ENCODE measurements at places on chromosomes 11 and 22.

GRCh38 chr11:132620423-132620822 lies 911.9 kb downstream of the OPCML start:
- no peak for DNase-seq
- H3K36me3 ChIP-seq: no peaks in the 10 kb centered on the region
- no peaks in the 10 kb centered on the region for H3K27me3 ChIP-seq
- H3K4me1 ChIP-seq: peaks cover 16% of the 10 kb centered on the region
- H3K27ac ChIP-seq: no peak overlapping the region

DNA sequence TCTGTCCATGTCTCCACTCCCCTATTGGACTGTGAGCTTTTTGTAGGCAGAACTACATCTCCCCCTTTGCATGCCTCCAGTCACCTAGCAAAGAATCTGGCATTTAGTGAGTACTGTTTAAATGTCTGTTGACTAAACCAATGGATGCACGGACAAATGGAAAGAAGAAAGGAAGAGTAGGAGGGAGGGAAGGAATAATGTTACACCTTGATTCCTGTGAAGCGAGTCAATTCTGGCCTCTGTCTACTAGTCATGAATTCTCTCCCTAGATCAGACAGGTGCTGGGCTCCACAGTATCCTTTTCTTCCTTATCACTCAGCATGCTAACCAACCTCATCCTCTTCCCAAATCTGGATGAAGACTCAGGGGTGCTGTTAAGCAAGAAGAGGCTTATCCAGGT lies 33.6 kb downstream of the GALNT18 start:
- H3K4me1 ChIP-seq: peaks cover 64% of the 10 kb centered on the region
- no peak for DNase-seq
- H3K36me3 ChIP-seq: no peaks in the 10 kb centered on the region
- H3K4me3 ChIP-seq: no peak overlapping the region
- peak overlapping the region; percentile 76 for H3K27ac ChIP-seq
- no peaks in the 10 kb centered on the region for H3K27me3 ChIP-seq

GRCh38 chr11:113773092-113773415 lies 438 bp downstream of the ZW10 start:
- peaks cover 23% of the 10 kb centered on the region for H3K4me1 ChIP-seq
- peak overlapping the region; percentile 100 for H3K4me3 ChIP-seq
- DNase-seq: no peak
- peaks cover 13% of the 10 kb centered on the region for H3K27me3 ChIP-seq
- peaks cover 6% of the 10 kb centered on the region for H3K36me3 ChIP-seq

DNA sequence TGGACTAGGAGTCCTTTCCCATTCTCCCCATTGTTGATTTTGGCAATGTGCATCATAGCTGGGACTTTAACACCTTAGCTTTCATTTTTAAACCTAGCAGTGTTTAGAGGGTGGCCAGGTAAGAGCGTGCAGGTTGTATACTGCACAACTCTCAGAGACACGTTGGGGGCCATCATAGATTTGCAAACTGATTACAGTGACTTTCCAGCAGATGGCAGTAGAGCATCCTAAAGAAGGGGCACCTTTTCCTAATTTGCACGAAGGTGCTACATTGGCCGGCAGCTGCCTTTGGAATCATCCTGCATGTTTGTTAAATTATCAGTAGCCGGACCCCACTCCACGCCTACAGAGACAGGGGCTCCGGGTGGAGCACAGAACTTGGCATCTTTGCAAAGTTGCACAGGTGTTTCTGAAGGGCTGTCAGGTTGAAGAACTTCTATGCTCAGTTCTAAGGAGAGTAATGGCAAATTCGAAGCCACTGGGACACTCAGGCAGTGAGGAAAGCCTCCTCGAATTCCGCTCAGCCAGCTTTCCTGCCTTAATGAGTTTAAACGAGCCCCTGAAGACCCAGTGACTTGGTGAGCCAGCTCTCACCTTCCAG lies 7.7 kb downstream of the LHFPL7 start:
- H3K27me3 ChIP-seq: peaks cover 3% of the 10 kb centered on the region
- H3K4me1 ChIP-seq: no peaks in the 10 kb centered on the region
- no peaks in the 10 kb centered on the region for H3K36me3 ChIP-seq
- DNase-seq: no peak
- no peak overlapping the region for H3K4me3 ChIP-seq

DNA sequence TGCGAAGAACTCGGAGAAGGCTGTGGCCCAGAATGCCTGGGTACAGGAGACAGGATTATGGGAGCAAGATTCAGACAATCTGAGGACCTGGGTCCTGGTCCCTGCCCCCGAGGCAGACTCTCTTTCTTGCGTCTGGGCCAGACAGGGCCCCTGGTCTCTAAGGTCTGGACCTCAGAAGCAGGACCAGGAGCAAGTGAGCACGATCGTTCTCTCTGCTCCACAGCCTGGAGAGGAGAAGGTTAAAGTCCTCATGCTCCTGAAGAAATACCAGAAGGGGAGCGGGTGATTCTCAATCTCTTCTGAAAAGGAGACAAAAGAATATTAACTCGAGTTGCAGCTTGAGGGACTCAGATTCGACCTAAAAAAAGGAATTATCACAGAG lies 349.9 kb downstream of the CADM1 start:
- H3K27ac ChIP-seq: no peak overlapping the region
- peaks cover 8% of the 10 kb centered on the region for H3K27me3 ChIP-seq
- no peaks in the 10 kb centered on the region for H3K36me3 ChIP-seq
- DNase-seq: no peak

GRCh38 chr11:78800096-78800690 lies 225.5 kb upstream of the NARS2 start:
- no peaks in the 10 kb centered on the region for H3K27me3 ChIP-seq
- peaks cover 74% of the 10 kb centered on the region for H3K4me1 ChIP-seq
- no peaks in the 10 kb centered on the region for H3K36me3 ChIP-seq
- no peak overlapping the region for H3K4me3 ChIP-seq
- H3K27ac ChIP-seq: peak overlapping the region; percentile 97

DNA sequence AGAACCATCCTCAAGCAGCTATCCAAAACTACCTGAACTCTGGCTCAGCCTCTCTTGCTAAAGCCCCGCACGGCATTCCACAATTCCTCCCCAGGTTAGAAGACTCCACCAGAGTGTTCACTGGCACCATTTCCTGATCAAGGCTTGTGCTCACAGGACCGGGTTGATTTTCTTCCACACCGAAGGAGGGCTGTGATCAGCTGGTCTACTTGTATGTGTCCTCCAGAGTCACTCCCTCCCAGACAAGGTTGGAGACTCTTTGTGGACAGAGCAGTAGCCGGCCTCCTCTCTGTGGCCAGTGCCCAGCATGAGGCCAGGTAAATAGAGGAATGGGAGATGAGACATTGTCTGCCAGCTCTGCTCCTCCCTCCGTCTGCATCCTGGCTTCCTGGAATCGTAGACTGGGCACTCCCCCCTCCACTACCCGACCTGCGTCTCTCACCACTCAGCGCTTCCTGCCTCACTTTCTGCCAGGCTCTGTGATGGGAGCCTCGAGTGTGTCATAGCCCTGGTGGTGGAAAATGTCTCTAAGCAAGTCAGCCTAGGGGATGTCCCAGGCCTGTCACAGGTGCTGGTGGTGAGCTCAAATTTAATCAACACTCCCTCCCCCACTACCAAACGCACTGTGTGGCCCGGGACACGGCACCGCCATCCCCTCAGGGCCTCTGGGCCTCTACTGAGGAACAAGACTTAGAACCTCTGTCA lies 12.5 kb upstream of the TMPRSS6 start:
- H3K4me3 ChIP-seq: no peak overlapping the region
- H3K27ac ChIP-seq: peak overlapping the region; percentile 10
- DNase-seq: no peak
- peaks cover 8% of the 10 kb centered on the region for H3K4me1 ChIP-seq

DNA sequence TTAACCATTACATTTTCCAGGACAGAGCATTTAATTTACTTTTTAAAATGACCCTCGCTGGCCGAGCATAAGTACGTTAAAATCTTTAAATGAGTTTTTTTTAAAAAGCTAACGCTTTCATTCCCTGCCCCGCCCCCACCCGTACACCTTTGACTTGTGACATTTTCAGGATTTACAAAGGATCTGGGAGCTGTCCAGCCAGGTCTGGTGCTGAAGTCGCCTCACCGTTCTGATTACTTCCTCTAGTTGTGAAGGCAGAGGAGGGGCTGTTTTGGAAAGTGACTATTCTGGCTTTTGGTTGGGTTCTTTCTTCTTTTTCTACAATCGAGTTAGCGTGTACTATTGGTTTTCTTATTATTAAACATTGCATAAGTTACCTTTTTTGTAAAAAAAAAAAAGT lies 2.9 kb downstream of the C11orf87 start:
- H3K36me3 ChIP-seq: no peaks in the 10 kb centered on the region
- no peak for DNase-seq
- H3K27ac ChIP-seq: no peak overlapping the region
- peaks cover 27% of the 10 kb centered on the region for H3K27me3 ChIP-seq
- no peak overlapping the region for H3K4me3 ChIP-seq

DNA sequence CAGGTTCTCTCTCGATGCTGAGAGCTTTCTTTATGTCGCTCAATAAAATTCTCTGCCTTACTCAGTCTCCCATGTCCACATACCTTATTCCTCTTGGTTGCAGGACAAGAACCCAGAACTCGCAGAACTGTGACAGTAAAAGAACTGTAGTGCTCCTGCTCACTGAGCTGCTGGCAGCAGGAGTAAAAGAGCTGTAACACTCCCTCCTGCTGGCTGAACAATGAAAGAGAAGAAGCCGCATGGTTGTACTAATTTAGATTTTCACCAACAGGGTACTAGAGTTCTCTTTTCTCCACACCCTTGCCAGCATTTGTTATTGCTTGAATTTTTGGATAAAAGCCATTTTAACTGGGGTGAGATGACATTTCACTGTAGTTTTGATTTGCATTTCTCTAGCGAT lies 433.2 kb downstream of the GUCY1A2 start:
- no peak overlapping the region for H3K27ac ChIP-seq
- no peaks in the 10 kb centered on the region for H3K27me3 ChIP-seq
- peaks cover 3% of the 10 kb centered on the region for H3K36me3 ChIP-seq
- H3K4me3 ChIP-seq: no peak overlapping the region
- H3K4me1 ChIP-seq: no peaks in the 10 kb centered on the region
- no peak for DNase-seq

GRCh38 chr22:20982563-20982882 lies 426 bp downstream of the LZTR1 start:
- peak overlapping the region; percentile 100 for H3K4me3 ChIP-seq
- DNase-seq: no peak
- peaks cover 35% of the 10 kb centered on the region for H3K4me1 ChIP-seq
- H3K36me3 ChIP-seq: peaks cover 7% of the 10 kb centered on the region
- H3K27ac ChIP-seq: peak overlapping the region; percentile 90

- H3K4me3 ChIP-seq: peak overlapping the region; percentile 76
- H3K36me3 ChIP-seq: no peaks in the 10 kb centered on the region
- H3K27me3 ChIP-seq: peaks cover 35% of the 10 kb centered on the region
- peaks cover 7% of the 10 kb centered on the region for H3K4me1 ChIP-seq
- no peak overlapping the region for H3K27ac ChIP-seq
Measured at GRCh38 chr11:75241906-75242644, 1.5 kb downstream of the TPBGL start.

Measured in chondrocyte (in vitro differentiated cells).